HL-60 (cell line): ENCODE measurements at places on chromosomes 1 and 21.

DNA sequence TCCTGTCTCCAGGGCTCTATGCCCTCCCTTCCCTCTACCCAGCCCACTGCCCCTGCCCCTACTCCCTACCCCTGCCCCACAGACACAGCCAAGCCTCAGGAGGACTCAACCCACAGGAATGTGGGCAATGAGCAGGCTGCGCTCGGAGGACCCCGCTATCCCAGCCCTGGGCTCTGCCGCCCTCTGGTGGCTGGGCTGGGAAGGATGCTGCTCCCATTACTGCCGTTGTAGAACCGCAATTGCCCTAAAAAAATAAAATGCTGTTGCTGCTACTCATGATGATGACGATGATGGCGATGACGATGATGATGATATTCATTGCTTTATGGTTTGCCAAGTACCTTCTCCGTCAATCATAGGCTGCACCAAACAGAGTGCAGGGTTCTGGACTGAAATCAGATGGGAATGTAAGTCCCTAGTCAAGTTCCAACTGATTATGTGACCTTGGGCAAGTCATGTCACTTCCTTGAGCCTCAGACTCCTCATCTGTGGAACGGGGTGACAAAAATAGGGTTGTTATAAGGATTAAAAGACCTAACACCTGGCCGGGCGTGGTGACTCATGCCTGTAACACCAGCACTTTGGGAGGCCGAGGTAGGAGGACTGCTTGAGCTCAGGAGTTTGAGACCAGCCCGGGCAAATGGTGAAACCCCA is 24.6 kb downstream of the ARHGEF19 start:
- no peak for DNase-seq

DNA sequence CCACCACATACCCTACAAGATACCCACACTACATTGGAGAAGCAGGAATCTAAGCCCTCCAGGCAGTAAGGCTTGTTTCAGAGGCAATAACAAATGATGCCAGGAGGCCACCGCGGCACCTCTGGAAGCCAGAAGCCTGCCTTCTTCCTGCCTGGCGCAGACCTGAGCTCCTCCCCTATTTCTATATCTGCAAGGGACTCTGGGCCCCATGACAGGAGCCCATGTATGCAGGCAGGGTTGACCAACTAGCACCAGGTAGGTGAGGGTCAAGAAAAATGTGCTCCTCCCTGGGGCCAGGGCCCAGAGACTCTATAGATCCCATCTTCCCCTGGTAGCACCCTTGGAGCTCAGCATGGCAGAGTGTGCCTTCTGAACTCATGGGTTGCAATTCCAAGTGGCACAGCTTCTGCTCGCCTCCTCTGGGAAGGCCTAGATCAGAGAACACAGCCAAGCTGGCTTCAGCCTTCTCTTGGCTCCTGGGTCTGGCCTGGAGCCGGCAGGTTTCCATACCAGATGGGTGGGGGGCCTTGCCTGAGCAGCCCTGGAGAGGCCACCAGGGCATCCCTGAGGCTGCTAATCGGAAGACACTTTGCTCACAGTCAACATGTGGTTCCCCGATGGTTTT is 85.1 kb downstream of the STUM start:
- no peak for DNase-seq

DNA sequence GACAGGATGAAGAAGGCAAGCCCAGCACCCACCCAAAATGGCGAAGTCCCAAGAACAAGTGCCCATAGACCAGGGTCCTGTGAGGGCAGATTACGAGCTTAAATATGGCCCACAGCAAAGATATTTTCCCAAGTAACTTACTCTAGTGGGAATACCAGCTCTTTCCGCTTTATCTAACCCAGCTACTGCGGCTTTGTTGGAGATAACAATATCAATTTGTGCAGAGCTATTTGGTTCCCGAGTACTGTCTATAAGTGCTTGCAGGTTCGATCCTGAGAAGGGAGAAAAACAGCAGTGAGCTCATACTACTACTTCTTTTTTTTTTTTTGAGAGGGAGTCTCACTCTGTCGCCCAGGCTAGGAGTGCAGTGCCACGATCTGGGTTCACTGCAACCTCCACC is 14.3 kb upstream of the DNAJC28 start:
- DNase-seq, result no peak

DNA sequence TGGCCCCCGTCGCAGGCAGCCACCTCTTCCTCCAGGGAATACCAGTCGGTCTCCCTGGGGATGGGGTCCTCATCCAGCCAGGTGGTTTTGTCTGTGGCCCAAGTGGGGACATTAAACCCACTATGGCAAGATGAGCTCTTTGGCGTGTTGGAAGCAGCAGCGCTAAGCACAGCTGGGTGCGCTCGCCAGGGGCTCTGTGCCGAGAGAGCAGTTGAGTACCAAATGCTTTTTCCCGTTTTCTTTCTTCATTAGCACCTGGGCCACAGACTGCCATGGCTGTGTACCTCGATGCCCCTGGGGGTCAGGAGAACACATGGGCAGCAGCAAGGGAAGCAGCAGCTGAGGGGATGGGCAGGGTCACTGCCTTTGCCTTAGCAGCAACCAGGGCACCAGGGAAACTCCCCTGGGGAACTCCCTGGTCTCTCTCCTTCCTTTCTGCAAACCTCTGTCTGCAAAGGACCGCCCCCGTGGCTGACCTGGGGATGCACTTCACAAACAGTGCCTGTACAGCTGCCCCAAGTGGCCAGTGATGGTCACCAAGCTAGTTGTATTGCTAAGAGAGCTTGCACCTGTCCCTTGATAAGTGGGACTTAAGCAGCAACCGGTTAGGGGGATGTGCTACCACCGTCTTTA is 31.1 kb downstream of the EDARADD start:
- DNase-seq, result no peak

DNA sequence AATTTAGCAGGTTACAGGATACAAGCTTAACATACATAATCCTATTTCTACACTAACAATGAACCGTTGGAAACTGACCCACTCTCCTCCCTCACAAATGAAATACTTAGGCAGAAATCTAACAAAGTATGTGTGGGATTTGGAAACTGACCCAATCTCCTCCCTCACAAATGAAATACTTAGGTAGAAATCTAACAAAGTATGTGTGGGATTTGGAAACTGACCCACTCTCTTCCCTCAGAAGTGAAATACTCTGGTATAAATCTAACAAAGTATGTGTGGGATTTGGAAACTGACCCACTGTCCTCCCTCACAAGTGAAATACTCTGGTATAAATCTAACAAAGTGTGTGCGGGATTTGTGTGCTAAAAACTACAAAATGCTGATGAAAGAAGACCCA is 60.3 kb downstream of the TRAF5 start:
- DNase-seq, result no peak

DNA sequence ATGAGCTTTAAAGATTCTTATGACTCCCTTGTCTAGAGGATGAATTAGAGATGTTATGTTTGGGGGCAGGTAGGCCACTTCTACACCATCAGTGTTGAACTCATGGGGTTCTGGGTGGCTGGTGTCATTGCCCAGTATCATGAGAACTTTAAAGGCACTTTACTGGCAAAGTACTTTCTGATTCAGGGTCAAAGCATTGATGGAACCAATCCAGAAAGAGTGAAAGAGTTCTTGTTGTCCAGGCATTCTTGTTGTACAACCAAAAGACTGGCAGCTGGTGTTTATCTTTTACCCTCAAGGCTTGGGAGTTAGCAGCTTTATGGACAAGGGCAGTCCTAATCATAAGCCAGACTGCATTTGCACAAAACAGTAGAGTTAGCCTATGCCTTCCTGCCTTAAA is 673.0 kb downstream of the USP25 start:
- no peak for DNase-seq

DNA sequence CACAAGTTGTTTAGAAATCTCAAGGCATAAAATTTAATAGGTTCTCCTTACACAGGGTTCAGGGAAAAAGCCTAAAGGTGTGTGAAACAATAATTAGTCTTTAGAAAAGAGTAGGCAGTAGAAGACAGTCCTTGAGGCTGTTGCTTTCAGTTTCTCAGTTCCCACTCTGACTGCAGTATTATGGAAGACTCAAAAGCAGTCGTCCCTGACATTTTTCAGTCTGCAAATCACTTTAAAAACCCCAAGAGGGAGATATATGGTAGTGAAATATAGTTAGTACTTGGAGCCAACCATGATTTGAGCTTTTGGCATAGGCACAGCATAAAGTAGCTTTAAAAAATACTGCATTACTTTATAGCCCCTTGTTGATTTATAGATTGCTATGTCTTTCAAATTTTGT is 299.7 kb downstream of the OLFM3 start:
- no peak for DNase-seq

- no peak for DNase-seq
Observed at GRCh38 chr1:210021145-210021860, 83.3 kb downstream of the SYT14 start.

DNA sequence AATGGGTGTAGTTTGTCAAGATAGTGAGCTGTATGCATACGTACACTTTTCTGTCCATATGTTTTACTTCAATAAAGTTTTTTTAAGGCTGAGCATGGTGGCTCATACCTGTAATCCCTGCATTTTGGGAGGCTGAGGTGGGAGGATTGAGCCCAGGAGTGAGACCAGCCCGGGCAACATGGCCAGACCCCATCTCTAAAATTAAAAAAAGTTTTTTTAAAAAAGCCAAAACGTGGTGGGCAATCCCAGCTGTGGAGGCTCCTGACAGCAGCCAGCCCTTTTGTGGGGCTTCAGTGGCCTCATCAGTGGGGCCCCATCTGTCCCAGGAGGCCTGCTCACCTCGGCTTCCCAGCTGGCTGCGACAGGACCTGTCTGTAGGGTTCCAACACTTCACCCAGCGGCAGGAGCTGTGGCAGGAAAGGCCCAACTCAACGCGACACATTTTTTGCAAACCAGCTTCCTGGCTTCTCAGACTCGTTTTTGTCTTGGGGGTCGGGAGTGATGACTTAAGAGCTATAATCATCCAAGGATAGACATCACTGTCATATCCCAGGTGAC is 56.9 kb upstream of the LBR start:
- no peak for DNase-seq

- peak; percentile 49 for DNase-seq
Observed at GRCh38 chr1:224502459-224503160, 68.0 kb upstream of the WDR26 start.

GRCh38 chr1:27416387-27417111 is 24.1 kb downstream of the GPR3 start:
- DNase-seq, result peak; percentile 75

DNA sequence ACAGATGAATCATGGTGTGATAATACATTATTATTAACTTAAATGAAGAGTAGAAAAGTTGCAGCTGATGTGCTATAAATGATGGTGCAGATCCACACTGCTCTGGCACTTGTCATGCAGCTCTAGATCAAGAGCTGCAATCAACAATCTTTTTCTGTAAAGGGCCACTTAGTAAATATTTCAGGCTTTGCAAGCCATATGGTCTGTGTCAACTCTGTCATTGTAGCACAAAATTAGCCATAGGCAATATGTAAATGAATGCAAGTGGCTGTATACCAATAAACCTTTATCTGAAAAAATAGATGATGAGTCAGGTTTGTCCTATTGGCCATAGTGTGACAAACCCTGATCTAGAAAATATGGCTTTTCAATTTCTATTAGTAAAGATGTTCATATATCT is 66.6 kb downstream of the RGS18 start:
- no peak for DNase-seq

DNA sequence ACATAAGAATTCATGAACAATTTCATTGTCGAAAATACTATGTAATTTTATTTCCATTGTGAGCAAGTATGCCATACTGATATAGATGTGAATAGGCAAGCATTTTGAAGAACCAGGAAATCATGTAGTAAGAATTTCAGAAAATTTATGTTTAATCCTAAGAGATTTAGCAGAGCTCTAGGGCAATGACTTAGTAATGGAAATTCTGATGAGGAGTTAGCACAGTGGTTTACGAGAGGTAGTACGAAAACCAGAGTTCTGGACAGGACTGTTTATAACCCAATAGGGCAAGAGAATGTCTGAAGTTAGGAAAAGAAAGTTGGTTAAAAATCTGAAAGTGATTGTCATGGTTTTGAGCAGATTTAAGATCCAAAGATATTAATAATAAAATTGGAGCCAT is 439.6 kb upstream of the DEPDC1 start:
- DNase-seq, result no peak

GRCh38 chr1:238985312-238985711 is 401.1 kb upstream of the CHRM3 start:
- DNase-seq, result no peak

GRCh38 chr1:107432108-107432507 is 291.3 kb downstream of the NTNG1 start:
- no peak for DNase-seq

DNA sequence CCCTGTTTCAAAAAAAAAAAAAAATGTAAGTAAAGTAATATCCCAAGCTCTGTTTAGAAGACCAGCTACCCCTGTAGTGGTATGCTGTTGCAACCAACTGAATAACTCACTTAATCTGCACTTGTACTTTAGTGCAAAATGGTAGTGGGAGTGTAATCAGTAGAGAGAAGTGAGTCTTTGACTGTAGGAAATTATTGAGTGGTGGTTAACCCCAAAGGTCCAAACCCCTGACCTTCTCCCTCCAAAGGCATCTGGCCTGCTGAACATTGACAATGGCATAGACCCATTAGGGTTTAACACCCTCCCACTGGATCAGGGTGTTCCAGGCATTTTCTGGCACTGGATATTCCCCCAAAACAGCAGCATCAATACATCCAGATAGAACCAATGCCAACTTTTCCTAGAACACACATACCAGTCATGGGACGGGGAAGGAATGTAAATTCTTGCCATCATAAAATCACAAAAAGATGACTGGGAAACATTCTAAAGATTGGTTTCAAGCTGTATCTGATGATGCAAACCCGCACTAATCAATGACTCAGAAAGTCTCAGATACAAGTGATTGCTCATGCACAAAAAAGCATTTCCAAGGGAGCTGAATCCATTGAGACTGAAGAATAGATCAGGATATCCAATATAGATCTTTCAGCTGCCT is 110.3 kb downstream of the MRPL39 start:
- DNase-seq, result no peak

GRCh38 chr1:19255288-19255687 is 3.7 kb downstream of the MRTO4 start:
- no peak for DNase-seq

DNA sequence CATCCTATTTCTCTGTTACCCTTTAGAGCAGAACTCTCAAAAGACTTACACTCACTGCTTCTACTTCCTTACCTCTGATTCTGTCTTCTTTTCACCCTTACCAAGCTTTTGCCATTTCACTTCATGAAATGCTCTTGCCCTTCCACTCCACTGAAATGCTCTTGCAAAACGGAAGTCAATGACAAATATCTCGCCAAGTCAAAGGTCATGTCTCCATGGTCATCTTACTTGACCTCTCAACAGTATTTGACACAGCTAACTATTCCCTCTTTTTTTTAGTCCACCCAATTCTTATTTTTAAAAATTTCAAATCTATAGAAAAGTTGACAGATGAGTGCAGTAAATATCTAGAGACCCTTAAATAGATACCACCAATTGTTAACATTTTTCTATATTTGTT is 107.7 kb downstream of the OLFML2B start:
- DNase-seq, result no peak
